Stimulated activated CD8-positive, alpha-beta memory T cell treated with anti-CD3 and anti-CD28 coated beads, Interleukin-7, amount 100 ng/mL, for 24 hours (primary cell): ENCODE measurements at places on chromosomes 7 and 10.

GRCh38 chr10:35409094-35409582 lies 72.8 kb downstream of the CCNY start:
- DNase-seq: no peak

DNA sequence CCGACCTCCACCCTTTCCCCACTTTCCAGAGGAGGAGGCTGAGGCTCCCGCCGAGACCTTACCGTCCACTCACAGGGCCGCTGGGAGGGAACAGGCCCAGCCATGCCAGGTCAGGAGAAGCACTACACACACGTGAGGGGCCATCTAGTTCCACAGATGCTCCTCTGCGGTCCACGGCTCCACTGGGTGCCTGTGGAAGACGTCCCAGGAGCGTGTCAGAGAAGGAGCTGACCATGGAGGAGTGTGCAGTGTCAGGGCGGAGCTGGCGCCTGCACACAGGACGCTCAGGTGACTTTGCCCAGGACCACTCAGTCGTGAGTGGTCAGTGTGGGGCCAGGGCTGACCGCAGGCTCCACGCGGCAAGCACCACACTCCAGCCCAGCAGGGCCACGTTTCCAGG lies 8.0 kb upstream of the SHH start:
- no peak for DNase-seq

DNA sequence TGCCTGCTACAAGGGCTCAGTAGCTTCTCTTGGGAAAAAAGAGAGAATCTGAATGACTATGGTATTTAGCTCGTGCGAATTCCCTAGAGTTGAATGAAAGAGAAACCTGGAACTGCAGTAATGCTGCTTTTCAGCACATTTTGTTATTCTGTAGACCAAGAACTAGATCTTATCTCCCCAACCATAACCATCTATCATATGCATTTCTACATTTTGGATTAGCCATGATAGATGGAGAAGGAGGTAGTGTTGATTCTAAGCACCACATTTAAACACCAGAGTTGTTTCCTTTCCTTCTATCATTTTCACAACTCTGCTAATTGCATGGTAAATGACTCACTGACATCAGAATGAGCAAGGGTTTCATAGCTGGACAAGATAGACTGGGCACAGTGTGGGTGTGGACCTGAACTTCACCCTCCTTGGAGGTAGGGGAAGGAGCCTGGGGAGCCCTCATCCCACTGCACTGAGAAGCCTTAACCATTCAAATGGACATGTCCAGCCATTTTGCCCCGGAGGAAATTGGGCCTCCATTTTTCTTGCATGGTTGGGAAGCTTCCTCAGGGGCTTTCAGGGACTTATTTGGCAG lies 55.3 kb upstream of the BMPER start:
- no peak for DNase-seq

GRCh38 chr10:8121201-8121890 lies 66.9 kb downstream of the GATA3 start:
- DNase-seq: no peak

DNA sequence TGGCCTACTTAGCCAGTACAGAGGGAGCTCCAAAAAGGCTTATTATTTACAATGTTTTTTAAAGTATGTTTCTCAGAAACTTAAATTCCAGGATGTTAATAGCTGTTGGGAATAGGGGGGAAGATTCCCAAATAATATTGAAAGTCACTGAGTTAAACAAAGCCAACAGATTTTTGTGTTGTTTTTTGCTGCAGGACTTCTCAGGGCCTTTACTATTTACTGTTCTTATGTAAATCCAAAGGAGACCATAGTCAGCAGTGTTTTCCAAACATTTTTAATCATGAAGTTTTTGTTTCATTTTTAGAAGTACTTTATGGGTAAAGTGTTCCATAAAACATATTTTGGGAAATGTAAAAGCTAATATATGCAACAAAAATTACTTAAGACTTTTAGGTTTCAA lies 100.4 kb upstream of the GSDME start:
- DNase-seq: no peak

- no peak for DNase-seq
These were observed at the start of gene GRM8 for GRCh38 chr7:127252778-127253280. GRM8 (minus strand) TSS chr7:127252941.

DNA sequence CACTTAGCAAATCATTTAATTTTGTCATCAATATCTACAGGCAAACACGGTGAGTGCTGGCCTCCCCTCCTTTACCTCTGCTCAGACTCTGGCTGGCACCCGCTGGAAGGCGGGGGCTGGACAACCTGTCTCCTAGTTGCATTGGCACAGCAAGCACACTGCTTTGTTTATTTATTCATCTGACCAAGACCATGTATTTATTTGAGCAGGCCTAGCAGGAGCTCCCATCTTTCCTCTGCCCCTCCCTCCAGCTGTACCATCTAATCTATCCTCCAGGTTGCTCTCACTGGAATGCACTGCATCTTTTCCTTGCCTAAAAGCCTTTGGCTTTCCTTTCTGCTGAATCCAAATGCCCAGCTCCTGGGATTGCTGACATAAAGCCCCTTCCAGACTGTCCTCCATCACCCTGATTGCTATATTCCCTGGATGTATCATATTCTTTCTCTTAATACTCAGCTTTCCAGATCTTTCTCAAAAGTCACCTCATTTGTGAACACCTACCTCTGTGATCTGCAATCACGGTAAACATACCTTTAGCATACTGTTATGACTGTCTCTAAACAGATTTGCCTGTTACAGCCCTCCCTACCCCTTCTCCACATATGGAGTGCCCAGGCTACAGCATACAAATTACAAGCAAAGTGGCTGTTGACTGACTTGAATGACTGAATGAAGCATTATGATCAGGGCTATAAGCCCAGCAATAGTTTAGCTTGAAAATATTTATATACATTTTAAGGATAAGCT lies 9.6 kb downstream of the ELMO1 start:
- no peak for DNase-seq

DNA sequence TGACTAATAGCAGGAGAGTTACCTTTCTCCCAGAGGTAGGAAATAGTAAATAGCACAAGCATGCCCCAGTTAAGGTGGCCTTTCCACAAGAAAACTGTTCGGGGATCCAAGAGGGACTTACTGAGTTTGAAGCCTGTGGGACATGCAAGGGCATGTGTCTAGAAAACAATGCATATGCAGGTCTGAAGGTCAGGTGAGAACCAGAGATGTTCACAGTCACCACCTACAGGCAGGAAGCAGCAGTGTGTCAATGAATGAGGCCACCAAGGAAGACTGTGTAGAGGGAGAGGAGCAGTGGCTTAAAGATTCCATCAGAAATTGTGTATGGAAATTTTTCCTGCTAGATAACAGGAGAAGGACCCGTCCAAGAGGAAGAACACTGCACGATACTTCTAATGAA lies 66.0 kb downstream of the CALD1 start:
- DNase-seq: no peak

DNA sequence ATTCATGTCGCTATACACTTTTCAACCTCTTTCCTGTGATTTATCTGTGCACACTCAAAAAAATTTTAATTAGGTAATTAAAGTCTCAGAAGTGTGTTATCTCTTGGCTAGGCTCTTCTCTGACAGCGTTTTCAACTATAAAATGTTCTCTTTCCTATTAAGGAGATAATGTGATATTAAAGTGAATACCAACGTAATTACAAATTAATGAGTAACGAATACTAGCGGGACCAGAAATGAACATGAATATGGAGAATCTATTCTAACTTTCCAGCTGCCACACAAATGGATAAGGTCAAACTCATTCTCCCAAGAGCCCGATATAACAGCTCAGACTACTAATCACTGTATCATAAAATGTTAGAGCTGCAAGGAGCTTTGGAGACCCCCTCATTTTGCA lies 12.0 kb downstream of the COL1A2 start:
- DNase-seq: no peak

DNA sequence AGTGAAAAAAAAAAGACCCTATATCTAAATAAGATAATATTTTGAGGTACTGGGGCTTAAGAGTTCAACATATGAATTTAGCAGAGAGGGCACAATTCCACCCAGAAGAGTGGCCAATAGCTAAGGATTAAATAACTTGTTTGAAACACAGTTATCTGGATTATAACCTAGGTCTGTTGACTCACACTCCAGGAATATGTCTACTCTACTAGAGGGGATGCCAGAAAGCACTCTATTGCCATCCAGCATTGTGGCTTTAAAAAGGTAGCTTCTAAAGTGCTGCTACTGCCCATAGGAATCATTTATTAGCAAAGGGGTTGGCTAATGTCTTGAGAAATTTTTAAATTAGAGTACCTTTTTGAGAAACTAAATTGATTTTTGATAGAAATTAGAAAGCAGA lies 102.2 kb downstream of the PPP1R3A start:
- no peak for DNase-seq

DNA sequence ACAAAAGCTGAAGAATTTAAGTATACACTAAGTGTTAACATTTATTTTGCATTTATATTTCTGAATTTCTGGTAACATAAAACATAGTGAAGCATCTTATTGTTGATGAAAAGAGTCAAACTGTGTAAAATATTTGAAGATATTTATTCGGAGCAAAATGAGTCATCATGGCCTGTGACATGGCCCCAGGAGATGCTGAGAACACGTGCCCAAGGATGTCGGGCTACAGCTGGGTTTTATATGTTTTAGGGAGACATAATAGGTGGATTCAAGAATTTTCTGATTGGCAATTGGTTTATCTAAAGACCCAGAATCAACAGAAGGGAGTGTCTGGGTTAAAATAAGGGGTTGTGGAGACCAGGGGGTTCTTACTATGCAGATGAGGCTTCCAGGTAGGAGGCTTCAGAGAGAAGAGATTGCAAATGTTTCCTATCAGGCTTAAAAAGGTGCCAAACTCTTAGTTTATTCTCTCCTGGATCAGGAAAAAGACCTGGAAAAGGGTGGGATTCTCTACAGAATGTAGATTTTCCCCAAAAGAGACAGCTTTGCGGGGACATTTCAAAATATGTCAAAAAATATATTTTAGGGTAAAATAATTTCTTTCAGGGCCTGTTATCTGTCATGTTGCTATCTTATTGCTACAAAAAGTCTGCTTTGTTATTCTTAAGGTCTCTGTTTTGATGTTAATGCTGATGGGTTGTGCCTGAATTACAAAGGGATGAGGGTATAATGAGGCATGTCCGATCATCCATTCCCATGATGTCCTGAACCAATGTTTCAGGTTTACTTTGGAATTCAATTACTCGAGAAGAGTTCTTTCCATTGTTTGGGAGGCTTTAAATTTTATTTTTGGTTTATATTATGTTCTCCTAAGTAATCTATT lies 74.5 kb downstream of the VWDE start:
- DNase-seq: no peak

GRCh38 chr7:10212649-10213048 lies 761.0 kb upstream of the PHF14 start:
- no peak for DNase-seq

GRCh38 chr10:79149345-79149661 lies 80.5 kb downstream of the ZMIZ1 start:
- DNase-seq: no peak

GRCh38 chr10:19922236-19922963 lies 106.2 kb downstream of the PLXDC2 start:
- DNase-seq: no peak

GRCh38 chr7:10085231-10085630 lies 888.4 kb upstream of the PHF14 start:
- DNase-seq: no peak

GRCh38 chr7:134371536-134371935 lies 54.8 kb upstream of the SLC35B4 start:
- DNase-seq: no peak

DNA sequence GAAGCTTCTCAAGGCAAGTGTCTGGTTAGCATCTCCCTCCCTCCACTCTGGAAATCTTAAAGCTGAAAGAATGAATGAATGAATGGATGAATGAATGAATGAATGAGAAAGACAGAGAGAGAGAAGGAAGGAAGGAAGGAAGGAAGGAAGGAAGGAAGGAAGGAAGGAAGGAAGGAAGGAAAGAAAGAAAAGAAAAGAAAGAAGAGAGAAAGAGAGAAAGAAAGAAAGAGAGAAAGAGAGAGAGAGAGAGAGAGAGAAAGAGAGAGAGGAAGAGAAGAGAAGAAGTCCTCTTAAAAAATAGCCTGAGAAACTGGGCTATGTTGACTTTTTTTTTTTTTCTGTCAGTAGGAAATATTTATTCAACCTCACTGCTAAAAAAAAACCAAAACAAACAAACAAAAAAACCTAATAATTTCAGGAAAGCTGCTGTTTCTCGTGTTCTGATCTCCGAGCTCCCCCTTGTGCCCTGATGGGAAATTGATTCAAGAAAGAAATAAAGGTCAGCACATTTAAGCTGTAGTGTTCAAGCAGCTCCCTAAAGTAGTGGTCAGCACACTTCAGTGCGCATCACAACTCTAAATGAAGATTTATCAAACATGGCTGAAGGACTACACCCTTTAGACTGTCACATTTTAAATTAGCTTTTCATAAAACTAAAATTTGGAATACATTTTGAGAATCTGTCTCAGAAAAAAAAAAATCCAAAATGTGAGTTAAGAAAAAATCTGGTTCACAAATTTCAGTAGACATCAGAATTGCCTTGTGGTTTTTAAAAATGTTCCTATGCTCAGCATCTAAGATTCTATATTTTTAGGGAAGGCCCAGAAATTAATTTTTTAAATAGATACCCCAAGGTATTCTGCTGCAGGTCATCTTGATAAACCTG lies 154.3 kb downstream of the ELAPOR2 start:
- no peak for DNase-seq

DNA sequence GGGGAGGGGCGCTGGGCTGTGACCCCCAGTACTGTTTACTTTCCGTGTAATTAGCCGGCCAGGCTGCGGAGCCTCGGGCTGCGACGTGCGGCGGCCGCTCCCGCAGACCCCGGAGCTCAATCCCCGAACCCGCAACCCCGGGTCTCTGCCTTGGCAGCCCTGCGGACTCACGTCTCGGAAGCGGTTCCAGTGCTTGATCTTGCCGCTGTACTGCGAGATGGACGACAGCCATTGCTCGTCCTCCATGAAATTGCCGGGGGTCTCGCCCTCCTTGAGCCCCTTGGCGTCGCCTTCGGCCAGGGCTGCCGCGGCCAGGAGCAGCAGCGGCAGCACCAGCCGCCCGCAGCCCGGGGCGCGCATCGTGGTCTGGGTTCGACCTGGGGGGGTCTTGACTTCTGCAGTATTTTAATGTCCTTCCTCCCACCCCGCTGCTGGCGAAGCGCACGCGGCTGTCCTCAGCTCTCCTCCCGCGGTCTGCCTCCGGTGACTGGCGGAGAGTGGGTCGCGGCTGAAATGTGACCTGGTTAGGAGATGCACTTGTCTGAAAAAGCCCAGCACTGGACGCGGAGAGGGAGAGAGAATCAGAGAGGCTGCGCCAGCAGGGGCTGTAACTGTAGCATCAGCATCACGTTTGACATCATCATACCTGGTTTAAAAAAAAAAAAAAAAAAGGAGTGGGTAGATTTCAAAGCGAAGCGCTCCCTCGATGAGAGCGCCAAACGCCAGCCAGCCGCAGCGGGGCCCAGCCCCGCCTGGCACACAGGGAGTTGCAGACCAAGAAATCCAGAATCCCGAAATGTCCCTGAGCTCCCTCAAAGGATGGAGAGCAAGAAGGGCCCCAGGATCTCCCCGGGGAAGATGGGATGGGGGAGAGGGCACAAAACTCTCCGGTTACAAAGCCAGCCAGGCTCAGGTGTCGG lies at the start of gene SPOCK2:
Gene SPOCK2 (minus strand): TSS at position 583 of the 920 bp plus-strand sequence. CDS start 223 bp downstream, at position 360.
- DNase-seq: peak; percentile 22

DNA sequence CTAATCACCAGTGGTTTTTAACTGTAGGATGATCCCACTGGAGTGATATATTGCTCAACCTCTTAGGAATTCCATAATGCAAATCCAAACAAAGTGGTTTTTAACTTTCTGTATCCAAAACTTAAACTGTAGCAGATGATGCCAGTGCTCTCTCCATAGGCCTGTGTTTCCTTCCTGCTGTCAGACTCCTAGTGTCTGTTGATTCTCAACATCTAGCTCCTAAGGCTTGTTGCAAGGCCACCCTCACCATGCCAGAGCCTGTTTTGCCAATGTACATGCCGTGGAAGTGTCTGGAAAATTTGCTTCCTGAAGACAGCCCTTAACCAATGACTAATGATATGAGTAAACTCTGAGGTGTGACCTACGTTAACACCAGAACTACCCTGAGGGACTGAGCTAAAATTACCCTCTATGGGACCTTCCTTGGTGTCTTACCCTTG lies 39.3 kb downstream of the C1GALT1 start:
- DNase-seq: no peak
